Ovary (tissue), 10 donors: ENCODE measurements at places on chromosomes 13 and 19. TPM values are rescaled to one million over a fixed set of nuclear protein-coding genes. Genes with fewer than 3 reads are reported as not detected.

The RGS9BP gene
- 0.06 TPM for polyA plus RNA-seq

The ZNF557 gene
- polyA plus RNA-seq = 2.9 TPM

The PRR22 gene
- 1.6 TPM for polyA plus RNA-seq

The SYNGR4 gene
- polyA plus RNA-seq = not detected

The TTC9B gene
- polyA plus RNA-seq = not detected

The ZNF525 gene
- 8.1 TPM for polyA plus RNA-seq

The ERICH6B gene
- not detected for polyA plus RNA-seq

The BRME1 gene
- 0.57 TPM for polyA plus RNA-seq

The ZNF225 gene
- polyA plus RNA-seq = 6.4 TPM

The PCDH20 gene
- polyA plus RNA-seq = 0.07 TPM

The SHFL gene
- polyA plus RNA-seq = 42.1 TPM

The ATP4A gene
- 0.02 TPM for polyA plus RNA-seq

The LINGO3 gene
- polyA plus RNA-seq = not detected

The B3GNT8 gene
- 1.1 TPM for polyA plus RNA-seq

The AMER2 gene
- polyA plus RNA-seq = not detected

The S1PR4 gene
- 1.0 TPM for polyA plus RNA-seq

The ANKLE1 gene
- 0.12 TPM for polyA plus RNA-seq

The HNRNPM gene
- 285 TPM for polyA plus RNA-seq

The CACNG6 gene
- not detected for polyA plus RNA-seq

The IL4I1 gene
- 0.43 TPM for polyA plus RNA-seq

The SPTBN4 gene
- 5.0 TPM for polyA plus RNA-seq

The PTH2 gene
- polyA plus RNA-seq = not detected

The GRIN3B gene
- polyA plus RNA-seq = 0.07 TPM

The CEACAM20 gene
- polyA plus RNA-seq = not detected

The SLC8A2 gene
- 0.60 TPM for polyA plus RNA-seq

The SPC24 gene
- 0.47 TPM for polyA plus RNA-seq

The COL5A3 gene
- polyA plus RNA-seq = 1.5 TPM

The RINL gene
- 2.3 TPM for polyA plus RNA-seq

The PSG5 gene
- polyA plus RNA-seq = not detected

The TUBA3C gene
- polyA plus RNA-seq = not detected

The ZNF229 gene
- 4.4 TPM for polyA plus RNA-seq

The EBPL gene
- 70.0 TPM for polyA plus RNA-seq
